ENCODE measurements at places on chromosomes 1 and 21.
A peak's percentile ranks its signal among the peaks of the same experiment; 100 is the strongest.

- peak; percentile 97 for DNase-seq
Observed at GRCh38 chr1:43545695-43546387, 15.2 kb downstream of the PTPRF start.

DNA sequence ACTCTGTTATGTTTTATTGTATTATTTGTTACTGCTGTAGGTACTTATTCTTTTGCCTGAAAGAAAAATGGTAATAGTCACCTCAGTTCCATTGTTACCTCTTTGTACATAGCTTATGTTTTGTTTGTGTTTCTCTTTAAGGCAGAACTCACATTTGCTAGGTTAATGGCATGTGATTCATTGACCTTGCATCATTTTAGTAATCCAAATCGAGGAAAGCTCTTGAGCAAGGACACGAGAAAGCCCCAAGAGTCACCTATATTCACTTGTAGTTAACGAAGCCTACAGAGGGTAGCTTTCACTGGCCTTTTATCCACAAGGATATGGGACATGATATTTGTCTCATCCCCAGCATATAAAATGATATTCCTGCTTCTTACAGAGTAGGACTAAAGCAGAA lies 1765.2 kb downstream of the NCAM2 start:
- no peak for DNase-seq

DNA sequence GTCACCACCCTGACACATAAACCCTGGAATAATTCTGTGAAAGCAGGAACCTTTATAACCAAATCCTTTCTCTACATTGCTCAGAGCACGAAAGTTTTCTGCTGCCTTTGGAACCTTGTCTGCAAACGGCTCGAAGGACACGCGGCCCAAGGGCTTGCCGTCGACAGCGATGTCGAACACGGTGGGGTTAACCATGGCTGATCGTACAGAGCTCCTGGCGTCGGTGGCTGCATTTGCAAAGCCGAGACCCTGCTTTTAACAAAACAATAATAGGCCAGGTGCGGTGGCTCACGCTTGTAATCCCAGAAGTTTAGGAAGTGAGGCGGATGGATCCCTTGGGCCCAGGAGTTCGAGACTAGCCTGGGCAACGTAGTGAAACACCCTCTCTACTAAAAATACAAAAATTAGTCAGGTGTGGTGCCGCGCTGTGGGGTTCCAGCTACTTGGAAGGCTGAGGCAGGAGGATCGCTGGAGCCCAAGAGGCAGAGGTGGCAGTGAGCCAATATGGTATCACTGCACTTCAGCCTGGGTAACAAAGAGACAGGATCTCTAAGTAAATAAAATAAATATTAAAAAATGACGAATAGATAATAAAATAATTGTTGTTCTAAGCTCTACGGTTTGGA lies 2.2 kb upstream of the EIF2B3 start:
- DNase-seq, result no peak

- DNase-seq, result no peak
Observed at GRCh38 chr1:233582439-233582838, 31.5 kb upstream of the KCNK1 start.

- DNase-seq, result no peak
Observed at GRCh38 chr1:92956254-92957029, 4.8 kb downstream of the DIPK1A start.

DNA sequence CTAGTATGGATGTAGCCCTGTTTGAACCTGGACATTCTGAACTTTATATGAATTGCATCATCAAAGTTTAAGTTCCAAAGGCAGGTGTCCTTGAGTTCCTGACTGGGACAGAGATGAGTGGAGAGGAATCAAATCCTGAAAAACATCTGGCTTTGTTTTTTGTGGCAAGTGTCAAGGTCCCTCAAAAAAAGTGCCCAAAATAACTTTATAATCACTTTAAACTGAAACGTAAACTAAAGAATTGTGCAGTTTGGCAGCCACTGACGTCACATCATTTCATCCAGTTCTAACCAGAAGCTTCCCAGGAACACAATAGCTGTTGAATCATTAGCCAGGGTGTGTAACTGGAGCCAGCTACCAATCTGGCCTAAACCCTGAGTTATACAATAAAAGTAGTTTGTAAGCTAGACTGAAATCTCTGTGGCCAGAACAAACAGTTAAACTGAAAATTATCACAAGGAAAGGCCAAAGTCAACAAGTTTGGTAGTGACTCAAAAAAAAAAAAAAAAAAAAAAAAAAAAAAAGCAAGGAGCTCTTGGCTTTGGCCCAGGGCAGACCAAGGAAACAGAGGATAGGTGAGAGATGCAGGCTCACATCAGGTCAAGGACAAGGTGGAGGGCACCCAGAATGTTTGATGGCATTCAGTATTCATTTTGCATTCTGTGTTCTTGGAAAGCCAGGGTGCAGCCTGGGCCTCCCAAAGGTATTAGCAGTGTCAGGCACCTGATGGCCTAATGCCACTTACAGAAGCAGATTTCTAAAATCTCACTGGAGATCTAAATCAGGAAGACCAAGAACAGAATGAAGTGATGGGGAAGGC lies 74.3 kb downstream of the TNFSF18 start:
- no peak for DNase-seq

DNA sequence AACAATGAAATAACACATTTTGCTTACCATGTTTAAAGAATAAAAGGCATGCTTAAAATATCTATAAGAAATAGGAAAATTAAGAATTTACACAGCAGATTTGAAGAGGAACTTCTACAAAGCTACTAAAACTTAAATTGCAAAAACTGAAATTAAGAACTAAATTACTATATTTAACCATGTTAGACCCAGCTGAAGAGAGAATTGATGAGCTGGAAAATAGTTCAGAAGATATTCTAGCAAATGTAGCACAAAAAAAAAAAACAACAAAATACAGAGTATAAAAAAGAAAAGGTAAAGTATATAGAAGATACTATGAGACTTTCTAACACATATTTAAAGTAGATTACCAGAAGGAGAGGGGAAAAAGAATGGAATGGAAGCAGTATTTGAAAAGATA lies 82.8 kb upstream of the ST6GALNAC5 start:
- DNase-seq, result no peak

- no peak for DNase-seq
Observed at GRCh38 chr1:246528933-246529731, 22.1 kb upstream of the SMYD3 start.

GRCh38 chr1:65719391-65719790 lies 73.3 kb upstream of the PDE4B start:
- no peak for DNase-seq

- DNase-seq, result no peak
Observed at GRCh38 chr1:228825041-228825440, 89.8 kb downstream of the RHOU start.

DNA sequence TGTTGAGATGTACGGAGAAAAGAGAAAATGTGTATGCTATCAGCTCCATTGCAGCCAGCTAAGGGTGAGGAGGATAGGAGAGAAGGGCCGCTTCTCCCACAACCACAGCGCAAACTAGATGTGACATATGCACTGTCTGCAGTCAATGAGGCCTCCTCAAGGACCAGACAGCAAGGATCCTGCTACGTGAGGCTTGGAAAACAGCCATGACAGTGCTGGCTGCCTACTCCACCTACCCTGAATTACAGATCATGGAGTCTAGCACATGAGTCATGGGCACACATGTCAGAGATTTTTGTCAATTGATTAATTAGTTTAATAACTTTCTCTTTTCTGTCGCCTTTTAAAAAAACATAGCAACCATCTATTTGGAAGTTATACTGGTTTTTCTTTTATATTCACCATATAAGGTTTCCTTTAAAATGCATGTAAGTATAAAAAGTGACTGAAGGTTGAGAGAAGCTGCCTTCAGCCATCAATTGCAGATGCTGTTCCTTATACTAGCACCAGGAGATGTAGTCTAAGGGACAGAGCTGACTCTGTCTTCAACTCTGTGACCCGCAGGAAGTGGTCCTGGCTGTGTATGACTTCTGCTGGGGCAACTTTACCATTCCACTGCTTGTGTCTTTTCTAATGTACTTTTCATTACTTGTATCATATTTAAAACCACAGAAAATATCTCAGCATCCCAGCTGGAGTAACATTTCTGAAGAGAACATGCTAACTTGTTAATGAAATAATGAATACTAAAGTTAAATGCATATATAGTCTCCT lies 3.1 kb downstream of the VPS26C start:
- DNase-seq, result no peak

DNA sequence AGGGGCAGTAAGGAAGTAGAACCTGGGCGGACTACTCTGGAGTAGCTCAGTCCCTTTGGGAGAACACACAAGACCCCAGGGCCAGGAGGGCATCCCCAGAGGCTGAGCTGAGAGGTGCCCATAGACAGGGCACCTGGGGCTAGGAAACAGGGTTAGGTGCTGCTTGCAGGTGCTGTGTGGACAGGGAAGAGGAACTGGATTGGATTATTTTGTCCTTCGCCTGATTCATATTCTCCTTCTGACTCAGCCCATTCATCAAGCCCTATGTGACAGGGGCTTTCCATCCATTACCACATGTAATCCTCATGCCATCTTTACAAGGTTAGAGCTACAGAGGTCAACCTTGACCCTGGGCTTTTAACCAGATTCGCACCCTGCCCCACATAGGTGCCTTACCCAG lies 183.9 kb downstream of the C1orf94 start:
- no peak for DNase-seq

GRCh38 chr1:112687361-112687760 lies 12.9 kb downstream of the MOV10 start:
- DNase-seq, result no peak

DNA sequence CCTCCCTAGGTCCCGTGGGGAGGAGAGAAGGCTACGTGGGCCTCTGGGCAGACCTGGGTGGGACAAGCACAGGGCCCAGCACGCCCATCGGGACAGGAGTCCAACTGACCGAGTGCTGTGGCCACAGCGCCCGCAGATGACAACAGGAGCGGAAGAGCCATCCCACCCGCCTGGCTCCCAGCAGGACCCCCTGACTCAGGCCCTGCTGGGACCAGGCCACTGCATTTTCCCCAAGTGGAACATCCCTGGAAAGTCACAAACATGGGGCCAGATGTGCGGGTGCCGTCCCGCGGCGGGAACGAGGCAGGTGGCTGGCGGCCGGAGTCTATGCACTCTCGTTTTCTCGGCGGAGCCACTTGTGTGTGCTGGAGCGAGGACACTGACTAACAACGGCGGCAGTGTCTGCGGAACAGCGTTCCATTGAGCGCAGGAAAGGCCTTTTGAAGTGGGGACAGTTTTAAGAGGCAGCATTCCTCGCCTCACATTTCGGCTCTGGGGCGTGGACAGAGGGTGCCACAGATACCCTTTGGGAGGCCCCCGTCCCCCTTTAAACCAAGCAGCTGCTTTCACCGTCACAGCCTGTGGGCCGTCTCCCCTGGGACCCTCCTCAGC lies 93.7 kb upstream of the ARHGEF16 start:
- no peak for DNase-seq

DNA sequence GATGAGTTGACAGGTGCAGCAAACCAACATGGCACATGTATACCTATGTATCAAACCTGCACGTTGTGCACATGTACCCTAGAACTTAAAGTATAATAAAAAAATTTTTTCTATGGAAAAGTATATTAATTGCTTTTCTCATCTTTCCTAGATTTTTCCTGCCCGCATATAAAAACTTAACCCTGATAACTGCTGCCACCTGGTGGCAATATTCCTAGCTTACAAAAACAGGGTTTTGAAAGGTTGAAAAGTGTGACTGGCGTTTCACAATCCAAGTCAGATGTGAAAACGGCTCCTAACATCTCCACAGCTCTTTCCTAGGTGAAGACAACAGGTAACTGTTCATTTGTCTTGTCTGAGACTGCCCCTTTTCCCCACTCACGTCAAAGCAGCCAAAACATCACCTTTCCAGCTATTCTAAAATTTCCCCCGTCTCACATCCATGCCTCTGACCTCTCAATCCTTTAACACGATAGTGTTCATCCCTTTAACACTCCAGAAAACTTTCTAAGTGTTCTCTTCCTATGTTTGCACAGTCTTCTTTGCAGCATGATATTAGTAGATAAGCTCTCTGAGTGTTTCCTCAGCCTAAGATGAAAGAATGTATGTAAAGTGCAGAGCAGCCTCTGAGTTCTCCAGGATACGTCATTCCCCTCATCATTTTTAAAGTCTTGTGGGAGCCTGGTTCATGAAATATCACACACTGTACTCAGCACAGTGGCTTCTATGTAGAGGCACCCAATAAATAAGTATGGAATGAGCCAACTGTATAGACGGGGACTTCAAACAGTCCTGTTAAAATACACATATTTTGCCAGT lies 27.5 kb downstream of the OVGP1 start:
- peak; percentile 24 for DNase-seq

- no peak for DNase-seq
Observed at GRCh38 chr1:50060279-50060678, 36.5 kb upstream of the AGBL4 start.

DNA sequence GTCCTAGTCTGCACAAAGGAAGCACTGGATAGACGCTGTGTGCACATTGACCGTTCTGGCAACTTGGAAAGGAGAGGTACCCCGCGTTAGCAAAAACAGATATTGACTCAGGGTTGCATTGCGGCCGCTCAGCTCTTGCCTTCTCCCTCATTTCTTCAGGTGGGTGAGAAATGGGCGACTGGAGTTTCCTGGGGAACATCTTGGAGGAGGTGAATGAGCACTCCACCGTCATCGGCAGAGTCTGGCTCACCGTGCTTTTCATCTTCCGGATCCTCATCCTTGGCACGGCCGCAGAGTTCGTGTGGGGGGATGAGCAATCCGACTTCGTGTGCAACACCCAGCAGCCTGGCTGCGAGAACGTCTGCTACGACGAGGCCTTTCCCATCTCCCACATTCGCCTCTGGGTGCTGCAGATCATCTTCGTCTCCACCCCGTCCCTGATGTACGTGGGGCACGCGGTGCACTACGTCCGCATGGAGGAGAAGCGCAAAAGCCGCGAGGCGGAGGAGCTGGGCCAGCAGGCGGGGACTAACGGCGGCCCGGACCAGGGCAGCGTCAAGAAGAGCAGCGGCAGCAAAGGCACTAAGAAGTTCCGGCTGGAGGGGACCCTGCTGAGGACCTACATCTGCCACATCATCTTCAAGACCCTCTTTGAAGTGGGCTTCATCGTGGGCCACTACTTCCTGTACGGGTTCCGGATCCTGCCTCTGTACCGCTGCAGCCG lies 5.4 kb downstream of the GJA8 start:
- DNase-seq, result no peak

- DNase-seq, result no peak
Observed at GRCh38 chr1:10161541-10162290, 48.7 kb upstream of the KIF1B start.

- no peak for DNase-seq
Observed at GRCh38 chr1:228420968-228421826, 4.5 kb upstream of the TRIM17 start.

- no peak for DNase-seq
Observed at GRCh38 chr1:203663294-203663693, 36.7 kb downstream of the ATP2B4 start.

DNA sequence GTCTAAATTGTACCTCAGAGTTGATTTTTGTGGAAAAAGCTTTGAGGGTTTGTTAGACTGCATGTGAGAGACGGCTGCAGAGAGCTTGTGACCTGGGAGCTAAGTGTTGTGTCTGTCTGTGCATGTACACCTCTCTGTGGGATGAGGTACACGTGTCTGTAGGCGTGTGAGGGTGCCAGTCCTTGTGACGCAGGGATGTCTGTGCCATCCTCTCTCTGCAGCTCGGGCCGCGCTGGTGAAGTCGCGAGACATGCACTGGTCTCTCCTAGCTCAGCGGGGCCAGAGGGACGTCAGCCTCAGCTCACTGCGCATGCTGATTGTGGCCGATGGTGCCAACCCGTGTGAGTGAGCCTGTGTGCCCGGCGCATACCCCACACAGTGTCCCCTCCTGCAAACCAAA lies 66.6 kb downstream of the S100B start:
- DNase-seq, result no peak

GRCh38 chr1:183837062-183837461 lies 32.1 kb downstream of the RGL1 start:
- no peak for DNase-seq
